ENCODE measurements at places on chromosomes 11 and 22.

GRCh38 chr11:8061555-8062428 is 19.2 kb upstream of the TUB start:
- no peak for DNase-seq

- DNase-seq = no peak
Observed at GRCh38 chr11:129230006-129230405, 37.9 kb upstream of the ARHGAP32 start.

- DNase-seq = no peak
Observed at GRCh38 chr11:134731213-134731961, 319.3 kb upstream of the B3GAT1 start.

DNA sequence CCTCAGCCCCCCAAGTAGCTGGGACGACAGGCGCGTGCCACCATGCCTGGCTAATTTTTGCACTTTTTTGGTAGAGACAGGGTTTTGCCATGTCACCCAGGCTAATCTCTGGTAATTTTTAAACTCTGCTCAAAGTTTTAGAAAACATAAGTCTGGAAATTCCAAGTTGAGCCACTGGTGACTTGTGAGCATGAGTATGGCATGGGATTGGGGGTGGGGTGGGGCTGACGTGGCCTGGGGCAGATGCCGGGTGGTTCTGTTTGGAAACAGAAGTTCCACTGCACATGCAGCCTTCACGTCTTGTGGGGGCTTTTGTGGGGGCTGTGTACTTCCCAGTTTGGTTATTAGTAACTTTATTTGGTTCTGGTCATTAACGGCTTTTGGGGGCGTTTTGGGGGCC is 67.3 kb downstream of the PTPRJ start:
- DNase-seq = peak; percentile 44

GRCh38 chr22:30425616-30426387 is at the start of gene MTFP1:
TSS of gene MTFP1 (plus strand) at chr22:30425768. CDS start at chr22:30425880, 112 bp downstream.
- DNase-seq = peak; percentile 70

- no peak for DNase-seq
Observed at GRCh38 chr11:83319346-83319745, 33.2 kb upstream of the CCDC90B start.

GRCh38 chr22:43570531-43571165 is 158.8 kb downstream of the MPPED1 start:
- DNase-seq = no peak

- DNase-seq = no peak
Observed at GRCh38 chr11:65650547-65651338, 12.0 kb downstream of the RELA start.

- no peak for DNase-seq
Observed at GRCh38 chr22:46057246-46058090, 80.5 kb upstream of the WNT7B start.

GRCh38 chr11:99522467-99523173 is 501.9 kb downstream of the CNTN5 start:
- DNase-seq = peak; percentile 40

DNA sequence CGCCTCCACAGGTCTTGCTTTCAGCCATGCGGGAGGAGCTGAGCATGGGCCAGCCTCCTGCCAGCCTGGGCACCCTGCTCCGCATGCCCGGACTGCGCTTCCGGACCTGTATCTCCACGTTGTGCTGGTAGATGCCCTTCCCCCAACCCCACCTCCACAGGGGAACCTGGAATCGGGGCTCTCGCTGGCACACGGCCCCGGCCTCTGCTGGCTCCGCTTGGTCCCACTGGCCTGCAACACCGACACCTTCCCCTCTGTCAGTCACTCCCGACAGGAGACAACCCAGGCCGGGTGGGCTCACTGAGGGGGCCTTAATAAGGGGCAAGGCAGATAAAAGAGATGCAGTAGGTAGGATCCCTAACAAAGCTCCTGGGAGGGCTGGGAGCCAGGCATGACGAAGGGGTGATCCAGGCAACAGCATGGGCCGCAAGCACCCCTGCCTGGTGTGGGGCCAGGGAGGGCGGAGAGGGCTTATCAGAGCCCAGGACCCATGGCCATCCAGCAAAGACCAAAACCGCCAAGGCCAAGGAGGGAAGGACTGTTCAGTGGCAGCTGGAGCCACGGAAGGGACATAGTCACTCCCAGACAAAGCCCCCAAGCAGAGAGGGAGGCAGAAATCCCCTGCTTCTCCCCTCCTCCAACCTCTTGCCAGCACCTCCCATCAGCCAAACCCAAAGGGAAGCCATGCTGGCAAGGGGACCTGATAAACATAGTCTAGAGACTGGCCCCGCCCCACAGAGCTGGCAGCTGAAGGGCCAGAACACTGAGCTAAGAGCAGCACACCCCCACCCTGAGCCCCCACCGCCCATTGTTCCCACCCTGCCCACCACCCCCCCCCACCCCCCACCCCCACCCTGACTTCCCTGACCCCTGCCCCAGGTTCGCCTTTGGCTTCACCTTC is 8.0 kb downstream of the SLC22A12 start:
- no peak for DNase-seq

- no peak for DNase-seq
Observed at GRCh38 chr11:9254416-9254815, 10.7 kb downstream of the DENND5A start.

GRCh38 chr11:64679846-64680245 is 43.2 kb downstream of the NRXN2 start:
- DNase-seq = no peak

- DNase-seq = no peak
Observed at GRCh38 chr11:47928426-47928825, 51.9 kb upstream of the PTPRJ start.

DNA sequence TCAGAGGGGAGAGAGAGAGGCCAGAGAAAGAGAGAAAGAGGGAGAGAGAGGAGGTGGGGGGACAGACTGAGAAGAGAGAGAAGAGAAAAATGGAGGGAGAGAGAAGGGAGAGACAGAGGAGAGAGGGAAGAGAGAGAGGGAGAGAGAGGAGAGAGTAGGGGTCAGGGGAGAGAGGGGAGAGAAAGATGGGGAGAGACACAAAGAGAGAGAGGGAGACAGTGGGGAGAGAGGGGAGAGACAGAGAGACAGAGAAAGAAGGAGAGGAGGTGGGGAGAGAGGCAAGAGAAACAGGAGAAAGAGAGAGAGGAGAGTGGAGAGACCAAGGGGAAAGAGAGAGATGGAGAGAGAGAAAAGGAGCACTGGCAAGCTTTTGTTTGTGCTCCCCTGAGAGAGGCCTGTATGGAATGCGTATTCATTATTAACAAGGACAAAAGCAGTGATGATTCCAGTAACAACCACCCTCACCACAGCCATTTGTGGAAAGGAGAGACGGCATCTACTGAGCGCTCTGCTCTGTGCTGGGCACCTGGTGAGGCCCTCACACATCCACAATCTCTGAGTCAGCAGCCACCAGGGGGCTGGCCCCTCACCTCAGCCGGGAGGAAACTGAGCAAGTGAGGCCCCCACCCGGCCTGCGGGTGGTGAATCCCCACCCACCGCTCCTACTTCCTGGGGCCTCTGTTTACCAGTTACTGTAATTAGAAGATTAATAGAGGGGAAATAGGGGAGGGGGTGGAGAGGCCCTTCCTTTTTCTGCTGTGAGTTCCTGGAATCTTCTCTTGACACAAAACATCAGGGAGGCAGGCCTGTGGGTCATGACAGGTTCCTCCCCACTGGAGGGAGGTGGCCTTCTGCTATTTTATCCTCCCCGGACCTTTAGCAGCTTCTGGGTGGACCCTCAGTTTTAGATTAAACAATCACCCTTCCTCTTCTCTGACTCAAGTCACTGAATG is 14.6 kb upstream of the MIAT start:
- peak; percentile 18 for DNase-seq

GRCh38 chr11:94169516-94169915 is 40.9 kb downstream of the PANX1 start:
- no peak for DNase-seq

DNA sequence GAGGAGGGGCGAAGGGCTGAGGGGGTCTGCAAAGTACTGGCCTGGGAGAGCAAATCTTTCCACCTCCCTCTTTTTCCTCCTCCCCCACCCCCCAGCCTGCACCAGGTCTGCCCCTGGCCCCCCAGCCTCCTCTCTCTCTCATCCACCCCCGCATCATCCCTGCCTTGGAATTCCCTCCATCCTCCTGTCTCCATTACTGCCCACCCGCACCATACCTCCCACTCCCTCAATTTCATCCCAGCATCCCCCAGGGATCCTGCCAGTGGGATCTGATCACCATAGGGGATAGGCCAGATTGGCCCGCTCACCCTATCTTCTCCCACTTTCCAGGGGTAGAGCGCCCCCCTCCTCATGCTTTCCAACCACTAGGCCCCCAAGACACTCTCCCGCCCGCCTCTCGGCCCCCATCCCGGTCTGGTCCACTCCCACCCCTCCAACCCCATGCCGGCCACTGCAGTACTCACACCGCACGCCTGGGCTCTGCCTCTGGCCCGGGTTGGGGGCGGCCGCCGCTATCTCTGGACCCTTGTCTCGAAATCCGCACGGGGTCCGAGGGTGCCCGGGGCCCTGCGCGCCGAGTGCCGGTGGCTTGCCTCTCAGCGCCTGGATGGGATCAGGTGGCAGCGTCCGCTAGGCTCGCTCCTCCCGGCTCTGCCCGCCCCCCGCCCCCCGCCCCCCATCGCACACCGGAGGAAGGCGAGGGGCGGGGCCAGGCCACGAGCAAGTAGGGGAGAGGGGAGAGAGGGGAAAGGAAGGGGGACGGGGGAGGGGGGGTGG is at the start of gene GAL3ST3:
Gene GAL3ST3, minus strand, starts transcription at position 615 of the 777 bp plus-strand sequence. CDS start 3,746 bp downstream, outside the sequence.
- DNase-seq = no peak

- no peak for DNase-seq
Observed at GRCh38 chr22:39970742-39971141, 10.5 kb downstream of the TMA7B start.

DNA sequence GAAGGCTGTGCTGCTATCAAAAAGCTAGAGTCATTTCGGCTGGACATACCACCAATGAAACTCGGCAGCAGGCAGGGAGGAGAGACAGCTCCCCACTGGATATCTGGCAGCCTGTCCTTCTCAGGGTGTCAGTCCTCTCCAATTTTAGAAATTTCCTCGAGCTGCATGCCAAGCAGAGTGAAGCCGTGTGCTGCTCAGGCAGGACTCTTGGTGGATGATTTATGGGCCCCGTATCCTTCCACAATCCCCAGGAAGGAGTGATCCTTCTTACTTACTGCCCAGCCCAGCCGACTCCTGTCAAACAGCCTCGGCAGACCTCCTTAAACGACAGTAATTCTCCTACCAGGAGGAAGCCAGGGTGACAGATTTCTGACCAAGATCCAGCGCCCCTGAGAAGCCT is 410.4 kb downstream of the TENM4 start:
- DNase-seq = no peak

DNA sequence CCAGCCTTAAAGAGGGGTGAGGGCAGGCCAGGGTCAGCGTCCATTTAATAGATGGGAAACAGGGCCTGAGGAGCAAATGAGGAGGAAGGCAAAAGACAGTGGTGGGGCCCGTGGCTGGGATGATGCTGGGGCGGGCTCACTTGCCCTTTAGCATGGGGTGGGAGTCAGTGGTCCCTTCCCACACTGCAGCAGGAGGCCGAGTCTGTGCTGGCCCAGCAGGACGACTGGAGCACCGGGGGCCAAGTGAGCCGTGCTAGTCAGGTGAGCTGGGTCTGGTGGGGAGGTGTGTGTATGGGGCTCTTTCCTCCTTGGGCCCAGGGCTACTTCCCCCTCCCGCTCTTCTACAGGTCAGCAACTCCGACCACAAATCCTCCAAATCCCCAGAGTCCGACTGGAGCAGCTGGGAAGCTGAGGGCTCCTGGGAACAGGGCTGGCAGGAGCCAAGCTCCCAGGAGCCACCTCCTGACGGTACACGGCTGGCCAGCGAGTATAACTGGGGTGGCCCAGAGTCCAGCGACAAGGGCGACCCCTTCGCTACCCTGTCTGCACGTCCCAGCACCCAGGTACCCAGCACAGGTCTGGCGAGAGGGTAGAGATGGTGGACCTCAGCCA is 12.8 kb downstream of the SCYL1 start:
- no peak for DNase-seq

- DNase-seq = no peak
Observed at GRCh38 chr11:79078999-79079398, 361.8 kb downstream of the TENM4 start.

- no peak for DNase-seq
Observed at GRCh38 chr11:111766834-111767142, 599 bp upstream of the PPP2R1B start.

GRCh38 chr11:129768356-129768755 is 47.3 kb upstream of the TMEM45B start:
- DNase-seq = no peak

DNA sequence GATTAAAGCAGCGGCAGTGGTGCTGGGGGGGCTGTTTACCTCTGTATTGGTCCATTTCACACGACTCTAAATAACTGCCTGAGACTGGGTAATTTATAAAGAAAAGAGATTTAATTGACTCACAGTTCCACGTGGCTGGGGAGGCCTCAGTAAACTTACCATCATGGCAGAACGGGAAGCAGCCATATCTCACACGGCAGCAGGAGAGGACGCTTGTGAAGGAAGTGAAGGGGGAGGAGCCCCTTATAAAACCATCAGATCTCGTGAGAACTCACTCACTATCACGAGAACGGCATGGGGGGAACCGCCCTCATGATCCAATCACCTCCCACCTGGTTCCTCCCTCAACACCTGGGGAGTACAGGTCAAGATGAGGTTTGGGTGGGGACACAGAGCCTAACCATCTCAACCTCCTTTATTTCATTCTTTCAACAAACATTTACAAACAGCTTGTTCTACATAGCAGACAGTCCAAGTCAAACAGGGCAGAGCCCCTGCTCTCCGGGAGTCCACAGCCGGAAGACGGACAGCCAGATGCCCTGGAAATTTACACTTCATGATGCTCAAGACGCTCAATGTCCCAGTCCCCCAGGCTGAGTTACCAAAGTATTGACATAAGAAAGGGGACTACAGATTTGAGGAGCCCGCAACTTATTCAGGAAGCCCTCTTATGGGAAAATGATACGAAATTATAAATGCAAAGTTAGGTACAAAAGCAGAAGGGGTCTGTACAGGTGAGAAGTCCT is 26.3 kb upstream of the HMGXB4 start:
- DNase-seq = no peak

- peak; percentile 7 for DNase-seq
Observed at GRCh38 chr11:112316971-112317370, 56.3 kb upstream of the PLET1 start.

DNA sequence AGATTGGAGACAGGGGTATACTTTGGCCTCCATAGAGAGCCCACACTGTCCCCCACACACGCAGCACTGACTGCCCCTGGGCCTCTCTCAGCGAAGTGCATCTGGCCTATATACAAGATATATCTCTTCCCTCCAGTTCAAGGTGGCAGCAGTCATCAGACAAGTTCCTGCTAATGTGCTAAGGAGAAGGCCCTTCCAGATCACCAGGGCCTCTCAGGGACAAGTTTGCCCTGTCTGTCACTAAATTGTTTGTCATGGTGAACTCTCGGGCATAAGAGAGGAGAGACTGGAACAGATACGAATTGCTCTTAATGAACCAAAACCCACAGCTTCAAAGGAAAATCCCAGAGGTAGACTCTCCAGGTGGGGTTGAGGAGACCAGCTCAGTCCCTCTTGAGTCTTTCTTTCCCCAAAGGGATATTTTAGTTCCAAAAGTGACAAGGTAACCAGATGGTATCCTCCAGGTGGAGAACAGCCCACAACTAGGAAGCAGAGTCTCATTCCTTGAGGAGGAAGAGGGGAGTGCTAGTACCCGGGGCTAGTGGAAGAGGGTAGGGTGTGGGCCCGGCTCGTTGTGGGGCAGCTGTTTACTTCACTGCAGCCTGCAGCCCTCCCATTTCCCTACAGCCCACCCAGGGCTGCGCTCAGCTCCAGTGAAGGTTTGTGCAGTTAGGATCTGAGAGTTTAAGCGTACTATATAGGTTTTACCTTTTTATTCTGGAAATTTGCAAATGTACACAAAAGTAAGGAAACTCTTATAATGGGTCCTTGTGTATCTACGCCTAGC is 2.2 kb upstream of the SLC35C1 start:
- DNase-seq = no peak

All from fibroblast of skin of right quadriceps (primary cell).